ENCODE measurements at places on chromosomes 7 and 10.

DNA sequence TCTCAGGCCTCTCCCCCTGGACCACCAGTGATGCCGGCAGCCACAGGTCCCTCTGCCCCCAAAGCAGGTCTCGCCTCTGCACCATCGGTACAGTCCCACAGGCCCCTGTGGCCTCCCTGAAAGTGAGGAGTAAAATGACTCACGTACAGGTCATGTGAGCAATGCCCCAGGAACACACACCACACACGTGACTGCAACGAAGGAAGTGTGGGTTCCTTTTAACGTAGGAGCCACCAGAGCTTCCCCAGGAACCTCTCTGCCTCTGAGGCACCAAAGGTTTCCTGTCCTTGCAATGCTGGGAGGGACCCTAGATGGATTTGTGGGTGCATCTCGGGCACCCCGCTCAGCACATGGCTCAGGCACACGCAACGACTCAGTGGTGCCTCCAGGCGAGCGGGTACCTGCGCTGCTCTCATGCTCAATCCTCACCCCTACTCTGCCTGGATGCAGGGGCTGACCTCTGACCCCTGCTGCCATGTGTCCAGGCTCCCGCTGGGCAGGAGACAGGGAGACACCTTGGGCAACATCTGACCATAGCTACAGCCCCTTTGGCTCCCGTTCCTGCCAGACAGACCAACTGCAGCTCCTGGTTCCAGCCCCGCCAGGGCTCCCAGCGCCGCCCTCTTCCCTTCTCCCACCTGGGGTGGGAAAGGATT is 120.7 kb downstream of the PRKAG2 start:
- DNase-seq, result peak; percentile 51

- DNase-seq, result no peak
Measured at GRCh38 chr10:35042783-35043182, 47.4 kb downstream of the CUL2 start.

DNA sequence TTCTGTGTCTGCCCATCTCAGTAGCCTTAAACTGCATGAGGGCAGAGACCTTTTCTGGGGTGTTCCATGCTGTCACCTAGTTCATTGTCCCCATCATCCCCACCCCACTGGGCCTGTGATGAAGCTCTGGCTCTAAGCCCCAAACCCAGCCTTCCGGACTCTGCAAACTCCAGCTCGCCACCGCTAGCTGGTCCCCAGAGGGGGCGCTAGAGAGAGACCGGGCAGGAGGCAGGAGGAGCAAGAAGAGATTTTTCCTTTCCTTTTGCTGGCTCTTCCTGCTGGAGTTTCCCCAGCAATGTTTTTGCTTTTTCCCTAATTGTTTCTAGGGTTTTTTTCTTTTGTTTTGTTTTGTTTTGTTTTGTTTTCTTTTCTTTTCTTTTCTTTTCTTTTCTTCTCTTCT is 234.4 kb downstream of the TEX36 start:
- DNase-seq, result no peak

- DNase-seq, result no peak
Measured at GRCh38 chr10:107865691-107866090, 701.2 kb upstream of the SORCS1 start.

- DNase-seq, result no peak
Measured at GRCh38 chr10:128087884-128088709, 38.1 kb downstream of the MKI67 start.
